ENCODE measurements at places on chromosomes 1 and 21. TPM values are rescaled to one million over a fixed set of nuclear protein-coding genes. Genes with fewer than 3 reads are reported as not detected.

DNA sequence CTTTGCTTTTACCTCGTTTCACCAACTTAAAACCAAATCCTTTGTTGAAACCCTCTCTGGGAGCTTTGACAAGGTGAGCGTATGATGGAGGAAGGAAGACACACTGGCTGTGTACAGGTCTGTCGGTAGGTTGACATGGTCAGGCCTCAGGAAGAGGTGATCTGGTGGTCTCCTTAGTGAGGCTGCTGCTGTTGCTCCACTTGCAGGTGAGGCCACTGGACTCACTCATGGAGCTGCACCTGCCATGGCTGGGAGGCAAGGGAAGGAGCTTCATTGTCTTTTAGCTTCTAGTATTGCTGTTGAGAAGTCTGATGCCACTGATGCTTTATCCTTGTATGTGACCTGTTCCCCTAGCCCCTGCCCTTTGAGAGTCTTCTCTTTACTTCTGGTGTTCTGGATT lies 35.7 kb downstream of the TENT5C start:
- no peaks in the 10 kb centered on the region for H3K27me3 ChIP-seq
- H3K4me3 ChIP-seq, result no peak overlapping the region
- no peak overlapping the region for H3K27ac ChIP-seq

GRCh38 chr1:145845144-145845513 lies 301 bp upstream of the NUDT17 start:
- H3K4me1 ChIP-seq, result no peaks in the 10 kb centered on the region
- no peak overlapping the region for H3K4me3 ChIP-seq
- H3K27me3 ChIP-seq, result no peaks in the 10 kb centered on the region
- peaks cover 46% of the 10 kb centered on the region for H3K36me3 ChIP-seq
- H3K27ac ChIP-seq, result no peak overlapping the region

- DNase-seq, result peak; percentile 77
- no peak overlapping the region for H3K27ac ChIP-seq
- no peaks in the 10 kb centered on the region for H3K4me1 ChIP-seq
- no peaks in the 10 kb centered on the region for H3K27me3 ChIP-seq
- peak overlapping the region; percentile 76 for H3K4me3 ChIP-seq
Measured at GRCh38 chr1:114345930-114346479, 165.0 kb downstream of the TRIM33 start.

DNA sequence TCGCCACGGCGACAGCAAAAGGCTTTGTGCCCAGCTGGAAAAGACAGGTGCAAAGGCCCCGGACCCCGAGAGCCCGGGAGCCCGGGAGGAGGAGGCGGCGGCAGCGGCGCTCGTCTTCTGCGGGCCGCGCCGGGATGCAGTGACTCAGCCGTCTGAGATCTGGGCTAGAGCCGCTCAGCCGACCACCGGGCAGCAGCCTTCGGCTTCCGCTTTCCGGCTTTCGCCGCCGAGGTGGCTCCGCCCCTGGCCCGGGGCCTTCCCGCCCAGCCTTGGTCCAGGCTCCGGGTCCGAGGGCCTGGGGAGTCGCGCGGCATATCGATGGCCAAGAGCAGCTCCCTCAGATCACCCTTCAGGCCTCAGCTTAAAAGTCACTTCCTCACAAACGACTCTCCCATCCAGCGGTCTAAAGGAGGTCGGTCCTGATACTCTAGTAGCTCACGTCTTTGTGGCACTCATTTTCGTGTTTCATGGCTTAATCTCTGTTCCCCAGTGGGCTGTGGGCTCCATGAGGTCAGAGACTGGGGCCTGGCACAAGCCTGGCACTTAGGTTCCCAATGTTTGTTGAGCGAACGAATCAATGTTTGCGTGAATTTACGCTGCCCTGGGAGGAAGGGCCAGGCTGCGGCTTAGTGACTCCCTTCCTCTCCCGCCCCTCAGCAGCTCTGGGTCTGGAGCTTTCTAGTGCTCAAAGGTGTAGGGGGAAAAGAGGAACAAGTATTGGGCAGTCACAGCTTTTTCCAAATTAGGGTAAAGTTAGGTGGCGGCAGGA lies at the start of gene PHTF1:
PHTF1 (minus strand) TSS at position 154 of the 769 bp plus-strand sequence. CDS start 783 bp downstream, outside the sequence.
- H3K27ac ChIP-seq, result peak within 1 kb of the TSS; percentile 96

GRCh38 chr21:44347911-44348451 lies 5.4 kb upstream of the TRPM2 start:
- no peaks in the 10 kb centered on the region for H3K36me3 ChIP-seq
- H3K27ac ChIP-seq, result no peak overlapping the region
- no peaks in the 10 kb centered on the region for H3K27me3 ChIP-seq
- no peak overlapping the region for H3K4me3 ChIP-seq
- H3K4me1 ChIP-seq, result no peaks in the 10 kb centered on the region
- DNase-seq, result no peak

The VCAM1 gene
- total RNA-seq, result 0.07 TPM

The TIAM1 gene
- total RNA-seq, result 23.1 TPM

DNA sequence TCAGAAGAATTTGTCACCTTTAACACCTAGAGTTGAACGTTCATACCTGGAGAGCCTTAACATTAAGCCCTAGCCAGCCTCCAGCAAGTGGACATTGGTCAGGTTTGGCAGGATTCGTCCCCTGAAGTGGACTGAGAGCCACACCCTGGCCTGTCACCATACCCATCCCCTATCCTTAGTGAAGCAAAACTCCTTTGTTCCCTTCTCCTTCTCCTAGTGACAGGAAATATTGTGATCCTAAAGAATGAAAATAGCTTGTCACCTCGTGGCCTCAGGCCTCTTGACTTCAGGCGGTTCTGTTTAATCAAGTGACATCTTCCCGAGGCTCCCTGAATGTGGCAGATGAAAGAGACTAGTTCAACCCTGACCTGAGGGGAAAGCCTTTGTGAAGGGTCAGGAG lies 52.3 kb downstream of the UBE4B start:
- H3K27ac ChIP-seq, result peak overlapping the region; percentile 39
- no peaks in the 10 kb centered on the region for H3K27me3 ChIP-seq
- H3K4me1 ChIP-seq, result no peaks in the 10 kb centered on the region
- no peak for DNase-seq
- H3K4me3 ChIP-seq, result no peak overlapping the region

DNA sequence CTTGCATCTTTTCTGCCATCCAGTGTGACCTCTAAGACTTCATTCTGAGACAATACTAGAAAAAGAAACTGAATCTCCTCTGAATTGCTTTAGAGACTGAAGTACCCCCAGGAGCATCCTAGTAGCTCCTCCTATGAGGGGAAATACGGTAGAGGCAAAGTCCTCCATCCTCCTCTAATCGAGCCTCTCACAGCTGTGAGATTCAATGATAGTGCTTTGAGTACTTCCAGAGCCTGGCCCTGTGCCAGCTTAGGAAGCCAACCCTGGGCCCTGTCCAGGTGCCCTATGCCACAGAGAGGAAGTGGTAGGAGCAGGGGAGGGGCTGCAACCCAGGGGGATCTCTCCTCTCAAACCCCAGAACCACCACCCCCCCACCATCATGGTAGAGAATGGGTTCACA lies 10.7 kb downstream of the RORC start:
- H3K4me1 ChIP-seq, result no peaks in the 10 kb centered on the region
- no peaks in the 10 kb centered on the region for H3K36me3 ChIP-seq
- H3K4me3 ChIP-seq, result no peak overlapping the region
- no peak overlapping the region for H3K27ac ChIP-seq
- no peaks in the 10 kb centered on the region for H3K27me3 ChIP-seq

GRCh38 chr1:184215274-184215925 lies 163.9 kb downstream of the TSEN15 start:
- no peaks in the 10 kb centered on the region for H3K36me3 ChIP-seq
- no peaks in the 10 kb centered on the region for H3K4me1 ChIP-seq
- DNase-seq, result no peak

DNA sequence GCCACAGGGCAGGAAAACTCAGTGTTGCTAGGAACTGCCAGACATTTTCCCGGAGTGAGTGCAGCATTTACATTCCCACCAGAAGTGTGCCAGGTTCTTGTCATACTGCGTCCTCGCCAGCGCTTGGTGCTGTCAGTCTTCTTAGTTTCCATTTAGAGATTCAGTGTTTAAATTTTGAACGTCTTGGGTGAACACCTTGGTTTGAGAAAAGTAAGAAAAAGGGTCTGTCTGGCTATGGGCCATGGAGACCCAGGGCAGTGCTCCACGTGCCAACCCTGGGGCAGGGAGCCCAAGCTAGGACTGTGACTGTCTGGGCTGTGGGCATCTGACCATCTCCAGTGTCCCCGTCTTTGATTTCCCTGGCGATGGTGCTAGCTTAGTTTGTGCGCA lies 16.0 kb downstream of the IBA57 start:
- no peaks in the 10 kb centered on the region for H3K36me3 ChIP-seq
- H3K27me3 ChIP-seq, result no peaks in the 10 kb centered on the region
- H3K27ac ChIP-seq, result no peak overlapping the region
- H3K4me3 ChIP-seq, result no peak overlapping the region
- no peaks in the 10 kb centered on the region for H3K4me1 ChIP-seq
- DNase-seq, result no peak

DNA sequence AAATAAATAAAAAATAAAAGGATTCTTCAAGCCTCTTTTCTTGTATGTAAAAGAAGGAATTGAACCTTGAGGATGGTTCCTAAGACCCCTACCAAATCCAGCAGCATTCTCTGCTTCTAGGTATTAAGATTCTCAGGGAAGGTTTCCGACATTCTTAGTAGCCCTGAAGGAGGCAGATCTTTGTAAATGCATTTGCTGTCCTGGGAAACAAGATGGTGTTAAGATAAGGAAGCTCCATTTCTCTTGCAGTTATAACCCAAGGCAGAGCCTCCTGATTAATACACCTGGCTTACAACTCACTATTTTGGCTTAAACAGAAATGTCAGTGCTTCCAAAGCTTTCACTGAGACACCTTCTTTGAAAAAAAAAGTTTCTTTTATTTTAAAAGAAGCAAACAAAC lies 393.8 kb downstream of the DISC1 start:
- DNase-seq, result no peak
- no peaks in the 10 kb centered on the region for H3K36me3 ChIP-seq
- H3K27ac ChIP-seq, result no peak overlapping the region
- H3K4me1 ChIP-seq, result peaks cover 6% of the 10 kb centered on the region

GRCh38 chr1:92219028-92219427 lies 1.3 kb downstream of the C1orf146 start:
- no peak for DNase-seq
- no peaks in the 10 kb centered on the region for H3K27me3 ChIP-seq
- H3K27ac ChIP-seq, result no peak overlapping the region
- H3K4me3 ChIP-seq, result no peak overlapping the region
- H3K36me3 ChIP-seq, result no peaks in the 10 kb centered on the region

DNA sequence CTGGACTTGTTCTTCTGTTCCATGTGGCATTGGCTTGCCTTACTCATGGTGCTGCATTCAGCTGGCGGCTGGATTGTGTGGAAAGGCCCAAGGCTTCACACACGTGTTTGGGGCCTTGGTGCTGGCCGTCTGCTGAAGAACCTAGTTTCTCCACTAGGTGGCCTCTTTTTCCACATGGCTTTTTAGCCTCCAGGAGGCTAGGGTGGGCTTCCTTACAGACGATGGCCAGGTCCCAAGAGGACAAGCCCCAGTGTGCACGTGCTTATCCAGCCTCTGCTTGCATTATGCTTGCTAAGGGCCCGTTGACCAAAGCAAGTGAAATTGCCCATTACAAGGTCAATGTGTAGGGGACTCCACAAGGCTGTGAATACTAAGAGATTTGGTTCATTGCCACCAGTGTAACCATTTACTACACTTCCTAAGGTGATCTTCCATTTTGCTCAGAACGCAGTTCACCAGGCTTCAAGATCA lies 47.5 kb upstream of the FOXO6 start:
- H3K4me1 ChIP-seq, result no peaks in the 10 kb centered on the region
- H3K27ac ChIP-seq, result no peak overlapping the region
- H3K36me3 ChIP-seq, result no peaks in the 10 kb centered on the region

The C1orf35 gene
- total RNA-seq, result 31.3 TPM

The MATN1 gene
- not detected for total RNA-seq

The TCP10L gene
- 5.1 TPM for total RNA-seq

The GIPC2 gene
- 0.90 TPM for total RNA-seq

DNA sequence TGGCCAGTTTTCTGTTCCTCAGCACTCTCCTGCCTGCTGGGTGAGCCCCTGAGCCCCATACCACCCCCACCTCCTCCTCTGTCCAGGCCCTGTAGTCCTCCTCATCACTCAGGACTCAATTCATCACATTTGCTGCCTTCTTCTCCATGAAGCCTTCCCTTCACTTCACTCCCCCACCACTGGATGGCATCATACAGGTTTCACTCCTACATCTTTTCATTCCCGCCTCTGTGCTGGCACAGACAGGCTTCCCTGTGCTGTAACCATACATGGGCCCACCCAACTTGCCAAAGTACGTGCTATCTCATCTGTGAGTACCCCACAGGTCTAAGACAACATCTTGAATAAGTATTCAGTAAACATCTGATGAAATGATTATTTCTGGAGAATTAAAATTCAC lies 56.9 kb downstream of the SLC45A1 start:
- no peaks in the 10 kb centered on the region for H3K27me3 ChIP-seq
- DNase-seq, result peak; percentile 62
- peaks cover 18% of the 10 kb centered on the region for H3K4me1 ChIP-seq
- H3K4me3 ChIP-seq, result peak overlapping the region; percentile 34
- no peak overlapping the region for H3K27ac ChIP-seq
- H3K36me3 ChIP-seq, result no peaks in the 10 kb centered on the region
